ENCODE measurements at places on chromosomes 1 and 21. TPM values are rescaled to one million over a fixed set of nuclear protein-coding genes. Genes with fewer than 3 reads are reported as not detected.
A peak's percentile ranks its signal among the peaks of the same experiment; 100 is the strongest.

DNA sequence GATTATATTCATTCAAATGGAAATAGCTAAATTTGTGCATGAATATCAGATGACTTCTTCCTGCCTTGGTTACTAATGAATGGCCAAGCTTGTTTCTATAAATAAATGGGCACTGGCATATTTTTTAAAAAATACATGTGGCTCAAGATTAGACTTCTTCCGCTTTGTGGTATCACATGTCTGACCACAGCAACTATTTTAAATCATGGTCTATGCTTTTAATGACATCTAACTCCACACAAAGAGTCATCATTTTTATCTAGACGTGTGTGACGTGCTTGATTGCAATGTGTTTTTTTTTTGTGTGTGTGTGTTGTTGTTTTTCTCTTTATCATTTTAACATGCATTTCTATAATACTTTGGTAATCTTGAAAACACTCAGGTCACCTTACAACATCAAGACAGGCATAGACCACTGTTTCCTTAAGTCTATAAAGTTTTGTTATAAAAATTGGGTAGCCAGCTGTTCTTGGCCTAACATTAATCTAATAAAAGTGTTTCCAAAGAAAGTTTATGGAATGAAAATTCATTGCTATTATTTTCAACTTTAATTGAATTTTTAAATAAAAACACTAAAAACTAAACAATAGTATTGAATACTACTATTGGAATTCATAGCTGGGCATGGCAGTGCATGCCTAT, 29.5 kb downstream of the RGS1 start:
- no peaks in the 10 kb centered on the region for H3K36me3 ChIP-seq
- H3K4me3 ChIP-seq: no peak overlapping the region
- H3K4me1 ChIP-seq: no peaks in the 10 kb centered on the region
- DNase-seq: no peak

GRCh38 chr1:245512181-245512888, 357.6 kb downstream of the KIF26B start:
- no peak overlapping the region for H3K27ac ChIP-seq
- peaks cover 40% of the 10 kb centered on the region for H3K27me3 ChIP-seq
- H3K4me3 ChIP-seq: no peak overlapping the region
- no peaks in the 10 kb centered on the region for H3K36me3 ChIP-seq
- H3K4me1 ChIP-seq: no peaks in the 10 kb centered on the region

DNA sequence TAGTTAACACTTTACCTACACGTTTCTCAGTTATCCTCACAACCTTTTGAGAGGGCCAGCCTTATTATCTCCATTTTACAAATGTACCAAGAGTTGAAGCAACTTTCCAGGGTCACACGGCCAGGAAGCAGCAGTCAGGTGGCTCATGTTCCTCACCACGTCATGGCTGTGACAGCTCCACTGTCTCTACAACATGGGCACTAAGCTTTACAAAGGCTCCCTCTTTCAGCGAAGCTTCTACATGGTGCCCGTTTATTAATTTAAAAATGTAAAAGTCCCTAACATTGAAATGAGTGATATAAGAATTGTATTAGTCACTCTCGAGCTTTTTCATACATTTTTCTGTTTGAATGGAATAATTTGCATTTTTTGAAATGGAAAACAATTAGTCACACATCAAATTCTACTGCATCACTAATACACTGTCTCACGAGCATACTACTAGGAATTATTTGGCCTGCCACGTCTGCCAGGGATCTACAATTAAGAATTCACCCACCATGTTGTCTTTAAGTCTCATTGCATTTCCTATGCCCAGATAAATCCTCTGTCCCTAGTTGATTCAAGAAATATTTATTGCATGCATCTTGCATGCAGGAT, 28.4 kb upstream of the LIN9 start:
- H3K36me3 ChIP-seq: no peaks in the 10 kb centered on the region
- peaks cover 5% of the 10 kb centered on the region for H3K4me1 ChIP-seq
- no peak for DNase-seq

Gene LEFTY1
- 0.55 TPM for total RNA-seq

Gene ZSWIM5
- 0.93 TPM for total RNA-seq

Gene SLC45A1
- 1.8 TPM for total RNA-seq

GRCh38 chr1:14438127-14438769, 160.2 kb upstream of the KAZN start:
- no peak overlapping the region for H3K27ac ChIP-seq
- no peaks in the 10 kb centered on the region for H3K4me1 ChIP-seq
- no peak overlapping the region for H3K4me3 ChIP-seq

DNA sequence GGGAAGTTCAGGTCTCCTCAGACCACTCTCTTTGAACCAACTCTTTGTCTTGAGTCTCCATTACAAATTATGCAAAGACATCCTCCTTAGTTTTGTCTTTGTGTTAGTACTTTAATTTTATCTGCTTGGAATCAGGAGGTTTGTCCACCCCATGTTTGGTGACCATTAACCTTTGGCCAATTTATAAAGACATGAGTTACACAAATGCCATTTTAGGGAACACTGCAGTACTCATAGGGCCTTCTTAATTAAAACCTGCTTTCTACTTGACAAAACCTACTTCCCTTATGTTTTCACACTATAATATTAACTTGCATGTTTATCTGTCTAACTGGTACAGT, 7.9 kb upstream of the CDC73 start:
- no peaks in the 10 kb centered on the region for H3K36me3 ChIP-seq
- peaks cover 12% of the 10 kb centered on the region for H3K4me1 ChIP-seq
- H3K27me3 ChIP-seq: no peaks in the 10 kb centered on the region
- DNase-seq: no peak

DNA sequence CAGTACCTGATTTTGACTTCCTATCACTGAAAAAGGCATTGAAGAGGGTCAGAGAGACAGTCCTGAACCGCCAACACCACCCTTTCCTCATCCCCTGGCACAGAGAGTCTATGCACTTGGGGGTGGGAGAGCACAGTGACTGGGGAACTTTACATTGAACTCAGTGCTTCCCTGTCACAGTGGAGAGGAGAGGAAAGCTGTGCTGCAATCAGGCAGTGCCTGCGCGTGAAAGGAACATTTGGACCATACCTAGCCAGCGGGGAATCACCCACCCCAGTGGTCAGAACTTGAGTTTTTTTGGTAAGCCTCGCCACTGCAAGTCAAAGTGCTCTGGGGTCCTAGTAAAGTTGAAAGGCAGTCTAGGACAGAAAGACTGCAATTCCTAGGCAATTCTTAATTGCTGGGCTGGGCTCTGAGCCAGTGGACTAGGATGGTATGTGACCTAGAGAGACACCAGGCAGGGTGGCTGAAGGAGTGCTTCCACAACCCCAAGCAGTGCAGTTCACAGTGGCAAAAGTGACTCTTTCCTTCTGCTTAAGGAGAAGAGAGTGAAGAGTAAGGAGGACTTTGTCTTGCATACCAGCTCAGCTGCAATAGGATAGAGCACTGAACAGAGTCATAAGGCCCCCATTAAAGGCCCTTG, 9.4 kb upstream of the HENMT1 start:
- no peak overlapping the region for H3K4me3 ChIP-seq
- H3K27ac ChIP-seq: no peak overlapping the region
- peaks cover 11% of the 10 kb centered on the region for H3K27me3 ChIP-seq
- no peaks in the 10 kb centered on the region for H3K4me1 ChIP-seq

- peaks cover 43% of the 10 kb centered on the region for H3K27me3 ChIP-seq
- no peak for DNase-seq
- no peak overlapping the region for H3K27ac ChIP-seq
- no peak overlapping the region for H3K4me3 ChIP-seq
- no peaks in the 10 kb centered on the region for H3K36me3 ChIP-seq
Observed at GRCh38 chr1:62882201-62883104, 98.5 kb downstream of the ATG4C start.

DNA sequence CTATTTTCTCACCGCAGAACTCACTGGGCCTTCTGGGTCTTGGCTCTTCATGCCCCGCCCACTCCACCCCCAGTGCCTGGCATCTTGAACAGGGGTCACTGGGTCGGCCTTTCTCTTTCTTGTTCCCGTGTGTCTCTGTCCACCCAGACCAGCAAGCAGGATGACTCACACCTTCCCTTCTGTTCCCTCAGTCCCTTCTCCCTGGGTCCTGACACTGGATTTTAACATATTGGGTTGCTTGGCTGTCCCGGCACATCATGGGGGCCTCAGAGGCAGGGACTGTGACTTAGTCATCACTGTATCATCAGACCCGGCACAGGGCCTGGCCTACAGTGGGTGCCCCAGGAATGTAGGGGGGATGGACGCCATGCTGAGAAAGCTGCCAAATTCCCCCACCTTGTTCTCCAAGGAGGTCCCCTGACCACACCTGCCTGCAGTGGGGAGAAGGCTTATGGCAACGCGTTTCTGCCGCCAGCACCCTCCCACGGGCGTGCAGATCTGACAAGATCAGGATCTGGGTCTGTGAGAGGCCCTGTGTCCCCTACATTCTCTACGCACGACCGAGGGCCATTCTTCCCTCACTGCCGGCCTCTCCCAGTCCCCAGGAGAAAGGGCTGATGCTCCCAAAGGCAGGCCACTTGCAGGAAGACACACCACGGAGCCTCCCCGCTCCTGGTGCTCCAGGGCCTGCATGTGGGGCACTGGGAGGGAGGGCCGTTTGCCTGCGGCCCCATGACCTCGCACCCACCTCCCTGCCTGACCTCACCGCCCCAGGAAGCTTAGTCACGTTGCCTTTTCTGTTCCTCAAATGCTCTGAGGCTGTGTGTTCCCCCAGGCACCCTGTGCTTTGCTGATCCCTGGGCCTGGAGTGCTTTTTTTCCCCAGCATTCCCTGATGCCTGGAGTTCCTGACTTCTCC, 157.2 kb upstream of the TMEM51 start:
- no peaks in the 10 kb centered on the region for H3K27me3 ChIP-seq
- H3K27ac ChIP-seq: no peak overlapping the region
- no peak for DNase-seq
- H3K4me3 ChIP-seq: no peak overlapping the region
- H3K36me3 ChIP-seq: no peaks in the 10 kb centered on the region

GRCh38 chr1:244065063-244065793, 14.1 kb downstream of the ZBTB18 start:
- no peak overlapping the region for H3K4me3 ChIP-seq
- H3K27ac ChIP-seq: no peak overlapping the region
- no peaks in the 10 kb centered on the region for H3K36me3 ChIP-seq
- no peak for DNase-seq
- H3K27me3 ChIP-seq: peaks cover 12% of the 10 kb centered on the region
- H3K4me1 ChIP-seq: no peaks in the 10 kb centered on the region

DNA sequence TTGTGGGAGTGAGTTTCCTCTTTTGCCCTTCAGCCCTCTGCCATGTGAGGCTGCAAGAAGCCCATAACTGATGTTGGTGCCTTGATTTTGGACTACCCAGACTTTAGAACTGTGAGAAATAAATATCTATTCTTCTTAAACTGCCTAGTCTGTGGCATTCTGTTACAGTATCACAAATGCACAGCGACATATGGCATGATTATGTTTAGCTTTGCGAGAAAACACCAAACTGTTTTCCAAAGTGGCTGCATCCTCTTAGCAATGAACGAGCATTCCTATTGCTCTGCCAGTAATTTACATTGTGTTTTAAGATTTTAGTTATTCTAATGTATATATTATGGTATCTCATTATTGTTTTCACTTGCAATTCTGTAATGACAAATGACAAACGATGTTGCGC, 246.7 kb downstream of the HLX start:
- H3K4me1 ChIP-seq: no peaks in the 10 kb centered on the region
- DNase-seq: no peak
- H3K27me3 ChIP-seq: no peaks in the 10 kb centered on the region
- H3K36me3 ChIP-seq: no peaks in the 10 kb centered on the region
- no peak overlapping the region for H3K27ac ChIP-seq

GRCh38 chr21:24444736-24445135, 1162.5 kb downstream of the MRPL39 start:
- no peak overlapping the region for H3K27ac ChIP-seq
- H3K4me3 ChIP-seq: no peak overlapping the region
- no peaks in the 10 kb centered on the region for H3K36me3 ChIP-seq
- H3K4me1 ChIP-seq: no peaks in the 10 kb centered on the region
- no peaks in the 10 kb centered on the region for H3K27me3 ChIP-seq

Gene ADAMTSL4
- 46.3 TPM for total RNA-seq

GRCh38 chr1:169298441-169298840, 69.2 kb downstream of the NME7 start:
- peaks cover 20% of the 10 kb centered on the region for H3K36me3 ChIP-seq
- H3K27ac ChIP-seq: no peak overlapping the region
- no peaks in the 10 kb centered on the region for H3K27me3 ChIP-seq
- H3K4me1 ChIP-seq: no peaks in the 10 kb centered on the region
- no peak for DNase-seq

GRCh38 chr1:145849356-145850160, 4.1 kb downstream of the NUDT17 start:
- H3K27ac ChIP-seq: peak overlapping the region; percentile 16
- H3K4me1 ChIP-seq: peaks cover 17% of the 10 kb centered on the region
- no peak for DNase-seq
- peaks cover 60% of the 10 kb centered on the region for H3K36me3 ChIP-seq
- H3K4me3 ChIP-seq: no peak overlapping the region

Gene KIRREL1
- total RNA-seq: 7.3 TPM

Gene LGALS8
- 76.5 TPM for total RNA-seq

Gene TPTE
- not detected for total RNA-seq

- no peak overlapping the region for H3K4me3 ChIP-seq
- H3K27me3 ChIP-seq: no peaks in the 10 kb centered on the region
- no peaks in the 10 kb centered on the region for H3K36me3 ChIP-seq
- no peak overlapping the region for H3K27ac ChIP-seq
- no peaks in the 10 kb centered on the region for H3K4me1 ChIP-seq
Observed at GRCh38 chr1:41312991-41313645, 48.1 kb upstream of the FOXO6 start.

- no peaks in the 10 kb centered on the region for H3K36me3 ChIP-seq
- no peak for DNase-seq
- H3K4me3 ChIP-seq: no peak overlapping the region
- no peaks in the 10 kb centered on the region for H3K27me3 ChIP-seq
Observed at GRCh38 chr1:39988618-39989343, 33.8 kb downstream of the MFSD2A start.

DNA sequence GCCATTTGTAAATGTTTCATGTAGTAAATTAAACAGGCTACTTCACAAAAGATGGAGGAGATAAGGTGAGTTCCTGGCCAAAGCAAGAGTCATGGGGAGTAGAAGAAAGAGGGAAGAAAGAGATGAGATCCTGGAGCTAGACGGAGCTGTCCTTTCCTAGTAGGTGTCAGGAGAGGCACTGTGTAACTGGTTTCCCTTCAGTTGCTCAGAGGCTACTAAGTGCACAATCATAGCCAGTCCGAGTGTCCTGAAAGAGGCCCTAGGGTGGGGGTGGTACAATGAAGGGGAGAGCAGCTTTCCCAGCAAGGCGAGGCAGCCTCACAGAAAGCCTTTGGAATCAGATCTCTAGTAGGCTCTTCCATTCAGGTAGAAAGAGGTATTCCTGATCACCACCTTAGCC, 390.9 kb downstream of the KCNH1 start:
- H3K27ac ChIP-seq: no peak overlapping the region
- H3K36me3 ChIP-seq: no peaks in the 10 kb centered on the region
- no peaks in the 10 kb centered on the region for H3K4me1 ChIP-seq
- no peak for DNase-seq
- H3K27me3 ChIP-seq: peaks cover 25% of the 10 kb centered on the region

- H3K36me3 ChIP-seq: no peaks in the 10 kb centered on the region
- no peak for DNase-seq
- H3K27ac ChIP-seq: no peak overlapping the region
- no peaks in the 10 kb centered on the region for H3K27me3 ChIP-seq
- H3K4me1 ChIP-seq: no peaks in the 10 kb centered on the region
- no peak overlapping the region for H3K4me3 ChIP-seq
Observed at GRCh38 chr1:188169971-188170370, 1341.2 kb downstream of the PLA2G4A start.

Gene RIPPLY3
- total RNA-seq: not detected

Gene OR14K1
- total RNA-seq: not detected
